ENCODE measurements at places on chromosomes 2 and 18.

DNA sequence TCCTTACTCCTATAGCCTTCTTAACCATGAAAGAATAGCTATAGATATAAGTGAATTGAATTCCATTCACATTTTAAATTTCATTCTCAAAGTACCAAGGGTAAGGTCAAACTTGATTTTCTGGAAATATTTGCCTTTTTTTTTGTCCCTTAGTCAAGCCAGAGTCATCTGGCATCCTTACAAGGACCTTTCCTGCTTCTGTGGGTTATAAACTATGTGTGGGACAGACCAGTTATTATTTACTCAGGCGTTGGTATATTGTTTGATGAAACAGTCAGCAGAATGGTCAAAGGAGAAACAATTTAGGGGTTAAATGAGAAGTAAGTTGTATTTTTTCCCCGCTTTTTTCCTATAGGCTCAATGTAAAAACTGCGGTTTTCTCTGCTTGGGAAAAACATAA is 1103.2 kb upstream of the ZEB2 start:
- DNase-seq, result no peak

GRCh38 chr2:233037078-233037477 is 4.6 kb downstream of the NEU2 start:
- no peak for DNase-seq

DNA sequence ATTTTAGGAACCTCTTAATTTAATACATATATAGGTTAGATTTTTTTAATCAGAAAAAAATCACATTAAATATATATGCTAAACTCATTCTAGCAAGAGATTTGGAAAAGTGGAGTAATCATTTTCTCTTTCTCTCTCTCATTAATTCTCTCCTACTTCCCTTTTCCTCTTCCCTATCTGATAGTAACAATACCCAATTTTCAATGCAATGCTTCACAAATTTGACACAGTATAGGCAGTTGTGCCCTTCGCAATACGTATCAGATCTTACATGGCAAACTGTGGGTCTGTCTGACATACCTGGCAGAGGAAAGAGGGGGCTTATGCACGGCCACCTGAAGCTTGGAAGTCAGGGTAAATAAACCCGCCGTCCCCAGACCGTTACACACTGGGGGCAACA is 444.3 kb downstream of the NBAS start:
- DNase-seq, result no peak

DNA sequence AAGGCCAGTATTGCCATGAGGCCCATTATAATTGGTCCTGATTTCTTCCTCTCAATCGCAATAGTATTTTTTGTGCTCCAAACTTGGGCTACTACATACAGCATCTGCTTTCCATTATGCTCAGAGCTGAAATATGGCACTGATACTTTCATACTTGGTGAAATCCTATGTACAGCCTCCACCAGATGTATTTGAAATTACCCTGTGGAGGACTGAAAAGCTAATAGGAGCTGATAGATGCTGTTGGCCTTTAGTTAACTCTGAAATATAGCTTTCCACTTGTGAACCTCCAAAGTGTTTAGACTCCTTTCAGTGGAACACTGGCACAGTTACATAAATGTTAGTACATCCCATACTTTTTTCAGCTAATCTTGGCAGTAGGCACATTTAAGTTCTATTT is 205.7 kb downstream of the NEDD4L start:
- DNase-seq, result no peak

DNA sequence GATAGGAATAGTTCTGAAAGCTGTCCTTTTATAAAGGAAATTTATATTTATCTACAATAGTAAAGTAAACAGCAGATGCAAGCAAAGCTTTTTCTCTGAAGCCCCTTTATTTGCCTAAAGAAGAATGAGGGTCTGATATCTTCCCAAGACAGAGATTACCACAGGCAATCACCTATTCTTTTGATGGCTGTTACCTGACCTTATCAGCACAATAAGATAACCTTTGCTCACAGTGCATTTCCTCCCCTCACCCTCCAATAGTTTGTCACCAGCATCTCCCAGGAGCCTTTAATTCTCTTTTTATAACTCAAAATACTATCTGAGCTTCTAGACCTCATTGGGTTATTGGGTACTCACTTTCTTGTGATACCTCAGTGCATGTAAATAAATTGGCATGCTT is 6.5 kb upstream of the CFAP221 start:
- no peak for DNase-seq

GRCh38 chr18:10290638-10291235 is 163.7 kb upstream of the APCDD1 start:
- DNase-seq, result no peak

GRCh38 chr2:197268786-197269584 is 41.6 kb downstream of the ANKRD44 start:
- DNase-seq, result no peak

DNA sequence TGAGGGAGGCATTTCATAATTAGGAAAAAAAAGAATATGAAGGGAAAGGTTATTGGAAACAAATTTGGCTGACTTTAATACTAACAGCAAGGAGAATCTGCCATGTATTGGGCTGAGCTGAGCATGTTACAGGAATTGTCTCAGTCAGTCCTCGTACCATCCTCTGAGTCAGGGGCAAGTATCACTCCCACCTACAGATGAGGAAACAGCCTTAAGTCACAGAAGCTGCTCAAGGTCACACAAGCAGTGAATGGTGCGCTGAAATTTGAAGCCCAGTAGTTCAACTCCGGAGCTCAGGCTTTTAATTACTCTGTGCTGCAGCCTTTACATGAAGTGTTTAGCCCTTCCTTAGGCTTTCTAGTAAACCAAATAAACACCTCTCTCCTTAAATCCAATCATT is 17.3 kb downstream of the PROKR1 start:
- no peak for DNase-seq

DNA sequence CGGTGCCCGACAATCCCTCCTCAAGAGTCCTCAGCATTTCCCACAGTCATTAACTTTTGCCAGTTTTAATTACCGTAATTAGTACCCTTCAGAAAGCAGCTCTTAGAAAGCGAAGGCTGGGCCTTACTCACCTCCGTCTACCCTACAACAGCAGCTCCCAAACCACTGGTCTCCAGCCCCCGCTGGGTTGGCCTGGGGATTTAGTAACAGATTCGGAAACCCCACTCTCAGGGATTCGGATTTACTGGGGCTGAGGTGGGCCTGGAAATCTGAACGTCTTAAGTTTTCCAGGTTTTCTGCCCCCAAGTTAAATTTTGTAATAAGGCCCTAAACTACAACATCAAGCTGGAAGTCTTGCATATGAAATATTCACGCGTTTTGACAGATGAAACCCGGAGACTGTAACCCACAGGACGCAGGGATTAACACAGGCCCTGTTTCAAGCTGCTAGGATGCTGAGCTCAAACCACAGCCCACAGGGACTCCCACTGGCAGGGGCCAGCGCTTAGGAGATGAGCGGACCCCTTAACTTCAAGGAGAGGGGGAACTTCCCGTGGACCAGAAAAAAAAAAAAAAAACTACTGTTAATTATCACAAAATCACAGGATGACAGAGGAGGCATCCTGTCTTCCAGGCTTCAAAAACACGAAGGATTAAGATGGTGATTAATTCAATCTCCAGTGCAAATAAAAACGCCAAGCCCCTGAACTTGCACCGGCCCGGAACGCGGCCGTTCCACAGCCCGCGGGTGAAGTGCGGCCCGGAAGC is 985 bp downstream of the ILKAP start:
- no peak for DNase-seq

GRCh38 chr2:97733341-97734035 is 20.1 kb downstream of the ZAP70 start:
- DNase-seq, result no peak

GRCh38 chr2:150008901-150009300 is 421.3 kb upstream of the MMADHC start:
- DNase-seq, result no peak

DNA sequence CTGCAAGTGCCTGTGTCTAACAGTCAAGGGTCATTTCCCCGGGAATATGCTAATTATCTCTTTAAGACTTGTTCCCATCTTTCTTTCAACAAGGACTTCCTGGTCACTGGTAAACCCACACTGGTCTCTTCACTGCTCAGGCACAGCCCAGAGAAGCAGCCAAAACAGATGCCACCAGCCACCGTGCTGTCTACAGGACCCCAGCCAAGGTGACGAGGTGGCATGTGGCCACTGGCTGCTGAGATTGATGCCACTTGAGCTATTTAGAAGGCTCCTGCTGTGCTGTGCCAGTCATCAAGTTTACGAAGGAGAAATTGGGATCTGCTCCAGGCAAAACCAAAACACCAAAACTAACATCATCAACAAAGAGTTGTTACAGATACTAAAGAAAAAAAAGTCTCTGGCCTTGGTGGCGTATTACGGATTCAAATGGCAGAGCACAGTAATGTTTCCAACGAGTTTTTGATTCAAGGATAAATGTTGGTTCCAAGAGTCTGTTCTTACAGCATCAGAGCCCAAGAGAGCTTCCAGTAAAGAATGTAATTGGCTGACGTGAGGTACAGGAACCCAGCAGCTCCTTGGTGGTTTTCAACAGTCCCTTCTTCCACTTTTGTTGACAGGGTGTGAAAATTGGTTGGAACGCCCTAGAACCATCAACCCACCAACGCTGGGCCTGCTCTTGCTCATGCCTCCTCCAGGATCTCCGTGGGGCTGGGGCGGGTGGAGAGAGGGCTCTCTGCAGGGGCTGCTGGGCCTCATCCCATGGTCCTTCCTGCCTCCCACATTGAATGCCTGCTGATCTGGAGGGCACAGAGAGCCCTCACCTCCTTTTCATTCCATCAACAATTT is 63.7 kb upstream of the ZCCHC2 start:
- no peak for DNase-seq

DNA sequence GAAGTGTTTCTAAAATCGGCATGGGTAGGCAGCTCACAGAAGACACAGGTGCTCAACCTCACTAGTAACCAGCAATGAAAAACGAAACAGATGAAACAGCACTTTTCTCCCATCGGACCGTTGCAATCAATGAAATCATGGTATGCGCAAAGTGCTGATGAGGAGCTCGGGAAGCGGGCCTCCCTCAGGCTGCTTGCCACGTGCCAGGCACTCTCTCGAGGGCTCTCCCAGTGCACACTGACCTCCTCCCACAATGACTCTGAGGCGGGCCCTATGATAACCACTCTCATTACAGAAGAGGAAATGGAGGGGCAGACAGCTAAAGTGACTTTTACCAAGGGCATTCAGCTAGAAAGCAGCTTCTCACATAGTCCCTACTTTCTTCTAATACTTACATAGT is 3.8 kb upstream of the ANKRD23 start:
- DNase-seq, result no peak

DNA sequence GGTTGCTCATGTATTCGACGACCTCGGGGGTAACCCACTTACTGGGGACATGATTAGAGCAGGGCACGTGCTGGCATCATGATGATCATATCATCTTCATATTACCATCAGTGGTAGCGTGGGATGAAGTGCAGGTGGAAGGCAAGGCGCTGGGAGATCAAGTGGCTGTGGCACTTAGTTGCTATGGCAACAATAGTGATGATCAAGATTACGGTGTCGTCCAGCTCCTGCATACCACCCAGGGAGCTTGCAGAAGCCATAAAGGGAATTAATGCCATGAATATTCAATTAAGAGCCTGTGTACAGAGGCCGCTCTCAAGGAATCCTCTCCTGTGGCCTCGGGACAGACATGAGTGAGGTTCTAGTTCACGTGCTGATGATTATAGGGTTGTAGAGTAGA is 237.2 kb upstream of the COPS8 start:
- no peak for DNase-seq

GRCh38 chr18:77092104-77093066 is 40.2 kb downstream of the MBP start:
- no peak for DNase-seq

DNA sequence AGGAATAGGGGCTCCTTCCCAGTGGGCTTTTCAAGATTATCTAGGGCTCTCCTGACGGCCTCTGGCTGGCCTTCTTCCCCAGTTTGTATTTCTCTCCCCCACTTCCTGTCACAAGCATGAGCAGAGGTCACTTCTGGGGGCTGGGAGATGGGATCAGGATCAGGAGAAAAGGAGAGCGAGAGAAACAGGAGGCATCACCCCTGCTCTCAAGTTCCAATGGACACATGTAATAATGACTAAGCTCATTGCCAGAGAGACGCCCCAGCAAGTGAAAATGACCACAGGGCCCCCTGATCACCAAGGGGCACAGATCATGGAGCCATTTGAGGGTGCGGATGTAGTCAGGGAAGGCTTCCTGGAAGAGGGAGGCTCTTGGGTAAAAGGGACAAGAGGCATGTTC is 92.1 kb downstream of the SMAD7 start:
- DNase-seq, result no peak

GRCh38 chr2:207766697-207767460 is 2.8 kb downstream of the FZD5 start:
- DNase-seq, result no peak

DNA sequence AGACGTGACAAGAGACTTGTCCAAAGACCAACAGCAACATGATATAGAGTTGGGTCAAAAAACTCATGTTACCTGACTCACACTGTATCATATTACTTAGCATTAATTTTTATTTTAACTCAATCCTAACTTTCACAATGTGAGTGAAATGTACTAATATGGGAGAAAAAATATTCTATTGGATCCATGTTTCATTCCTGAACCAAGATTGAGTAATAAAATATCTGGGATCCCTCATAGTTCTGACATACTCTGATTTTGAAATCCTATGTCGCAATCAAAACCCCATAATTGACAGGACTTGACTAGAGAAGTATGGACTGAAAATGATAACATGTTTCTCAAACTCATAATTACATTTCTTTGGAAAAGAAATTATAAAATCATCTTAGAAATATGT is 190.4 kb downstream of the RIT2 start:
- DNase-seq, result no peak

- DNase-seq, result no peak
These were observed 53.6 kb downstream of the PKDCC start for GRCh38 chr2:42101206-42102023.

- no peak for DNase-seq
These were observed 19.7 kb upstream of the SAG start for GRCh38 chr2:233287871-233288270.

DNA sequence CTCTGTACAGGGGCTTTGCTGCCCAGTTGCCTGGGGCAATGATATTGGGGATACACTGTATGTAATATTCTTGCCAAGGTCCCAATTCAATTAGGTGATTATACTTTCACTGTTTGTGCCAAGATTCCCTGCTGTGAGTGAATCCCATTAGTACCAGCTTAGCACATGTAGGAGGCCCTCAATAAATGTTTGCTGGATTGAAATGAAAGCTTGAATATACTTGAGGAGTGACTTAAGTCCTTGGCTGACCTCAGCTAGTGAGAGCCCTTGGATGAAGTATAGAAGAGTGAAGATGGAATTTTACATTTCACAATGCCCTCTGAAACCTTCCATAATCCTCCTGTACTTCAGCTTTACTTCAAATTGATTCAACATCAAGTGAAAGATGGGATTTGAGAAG is 102.9 kb downstream of the GATA6 start:
- no peak for DNase-seq

GRCh38 chr2:18645315-18645714 is 55.9 kb upstream of the NT5C1B start:
- no peak for DNase-seq
